HFFc6 (cell line): ENCODE measurements at places on chromosomes 7 and 10. TPM values are rescaled to one million over a fixed set of nuclear protein-coding genes. Genes with fewer than 3 reads are reported as not detected.

Gene AKR1C4
- not detected in 3 replicates for total RNA-seq

Gene GPNMB
- total RNA-seq: 18.4 to 44.1 TPM (median 22.6 TPM) in 3 replicates

Gene TFPI2
- 34.9 to 85.6 TPM (median 56.0 TPM) in 3 replicates for total RNA-seq

Gene CCM2
- total RNA-seq: 46.2 to 57.8 TPM (median 52.1 TPM) in 3 replicates

Gene IFIT1
- 36.7 to 49.8 TPM (median 45.5 TPM) in 3 replicates for total RNA-seq

Gene DENND11
- 2.8 to 3.8 TPM (median 3.1 TPM) in 3 replicates for total RNA-seq

GRCh38 chr10:91682912-91683311, 50.0 kb upstream of the PPP1R3C start:
- DNase-seq: no peak

DNA sequence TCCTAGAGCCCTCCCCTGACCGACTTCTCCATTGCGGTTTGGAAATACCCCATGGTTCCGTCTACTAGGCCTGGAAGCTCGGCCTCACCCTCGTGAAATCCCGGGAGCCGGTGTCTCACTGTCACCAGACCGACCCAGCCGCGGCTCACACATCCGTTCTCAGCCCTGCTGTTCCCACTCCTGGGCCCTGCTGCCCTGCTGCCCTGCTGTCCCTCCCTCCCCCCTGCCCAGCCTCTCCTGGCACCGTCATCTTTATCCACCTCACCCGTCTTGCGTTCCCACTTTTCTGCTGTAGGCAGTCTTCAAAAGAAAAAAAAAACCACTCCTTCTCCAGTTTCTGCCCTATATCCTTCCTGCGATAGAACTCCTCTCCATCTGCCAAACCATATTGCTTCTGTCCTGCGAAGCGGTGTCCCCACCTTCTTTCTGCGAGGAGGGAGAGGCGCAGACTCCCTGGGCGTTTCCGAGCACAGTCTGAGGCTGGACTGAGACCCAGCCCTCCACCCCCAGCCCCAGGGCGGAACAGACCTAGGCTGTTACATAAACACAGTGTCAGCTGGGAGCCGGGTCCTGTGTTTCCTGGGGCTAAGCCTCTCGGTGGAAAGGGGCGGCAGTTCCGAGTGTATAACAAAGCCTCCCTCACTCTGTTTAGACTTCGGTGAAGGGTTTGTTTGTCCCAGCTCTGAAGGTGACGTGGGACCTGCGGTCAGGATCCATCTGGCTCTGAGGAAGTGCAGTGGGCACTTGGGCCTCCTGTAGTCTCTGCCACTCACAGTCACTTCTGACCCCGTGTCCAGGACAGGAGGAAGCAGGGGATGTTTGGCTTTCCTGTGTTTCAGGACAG, 2.8 kb downstream of the AGAP3 start:
- peak; percentile 70 for DNase-seq

DNA sequence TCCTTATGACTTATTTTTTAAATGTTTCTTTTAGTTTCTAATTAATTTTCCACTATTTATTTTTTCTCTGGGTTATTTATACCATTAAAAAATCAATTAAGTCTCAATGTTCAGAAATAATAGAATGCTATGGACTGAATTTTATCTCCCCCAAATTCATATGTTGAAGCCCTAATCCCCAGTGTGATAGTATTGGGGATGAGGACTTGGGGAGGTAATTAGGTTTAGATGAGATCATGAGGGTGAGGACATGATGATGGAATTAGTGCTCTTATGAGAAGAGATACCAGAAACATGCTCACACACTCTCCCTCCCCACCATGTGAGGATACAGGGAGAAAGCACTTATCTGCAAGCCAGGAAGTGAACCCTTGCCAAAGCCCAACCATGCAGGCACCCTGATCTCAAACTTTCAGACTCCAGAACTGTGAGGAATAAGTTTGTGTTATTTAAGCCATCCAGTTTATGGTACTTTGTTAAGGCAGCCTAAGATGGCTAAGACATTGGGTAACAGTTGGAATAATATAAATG, 202.6 kb downstream of the MDFIC start:
- no peak for DNase-seq

- peak; percentile 26 for DNase-seq
Measured at GRCh38 chr7:122155566-122155965, 11.5 kb upstream of the AASS start.

DNA sequence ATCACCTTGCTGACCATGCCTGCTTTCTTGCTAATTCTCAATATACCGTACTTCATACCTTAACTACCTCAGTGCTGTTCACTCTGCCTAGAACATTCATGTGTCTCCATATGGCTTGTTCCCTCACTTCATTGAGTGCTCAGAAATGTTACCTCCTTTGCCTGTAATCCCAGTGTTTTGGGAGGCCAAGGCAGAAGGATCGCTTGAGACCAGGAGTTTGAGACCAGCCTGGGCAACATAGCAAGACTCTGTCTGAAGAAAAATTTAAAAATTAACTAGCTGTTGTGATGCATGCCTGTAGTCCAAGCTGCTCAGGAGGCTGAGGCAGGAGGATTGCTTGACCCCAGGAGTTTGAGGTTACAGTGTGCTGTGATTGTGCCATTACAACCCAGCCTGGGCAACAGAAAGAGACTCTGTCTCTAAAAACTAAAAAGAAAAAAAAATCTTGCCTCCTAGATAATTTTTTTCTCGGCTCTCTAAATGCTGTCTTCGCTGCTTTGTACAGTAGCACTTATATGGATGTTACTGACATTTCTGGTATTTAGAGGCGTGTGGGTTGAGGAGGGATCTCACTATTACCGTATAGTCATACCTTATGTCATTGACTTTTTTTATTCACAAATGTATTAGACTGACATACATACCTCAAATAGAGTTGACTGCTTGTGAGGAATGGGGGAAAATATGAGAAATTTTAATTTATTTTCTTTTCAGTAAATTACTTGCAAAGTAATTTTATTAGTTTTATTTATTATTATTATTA, 63.7 kb downstream of the LCOR start:
- no peak for DNase-seq

DNA sequence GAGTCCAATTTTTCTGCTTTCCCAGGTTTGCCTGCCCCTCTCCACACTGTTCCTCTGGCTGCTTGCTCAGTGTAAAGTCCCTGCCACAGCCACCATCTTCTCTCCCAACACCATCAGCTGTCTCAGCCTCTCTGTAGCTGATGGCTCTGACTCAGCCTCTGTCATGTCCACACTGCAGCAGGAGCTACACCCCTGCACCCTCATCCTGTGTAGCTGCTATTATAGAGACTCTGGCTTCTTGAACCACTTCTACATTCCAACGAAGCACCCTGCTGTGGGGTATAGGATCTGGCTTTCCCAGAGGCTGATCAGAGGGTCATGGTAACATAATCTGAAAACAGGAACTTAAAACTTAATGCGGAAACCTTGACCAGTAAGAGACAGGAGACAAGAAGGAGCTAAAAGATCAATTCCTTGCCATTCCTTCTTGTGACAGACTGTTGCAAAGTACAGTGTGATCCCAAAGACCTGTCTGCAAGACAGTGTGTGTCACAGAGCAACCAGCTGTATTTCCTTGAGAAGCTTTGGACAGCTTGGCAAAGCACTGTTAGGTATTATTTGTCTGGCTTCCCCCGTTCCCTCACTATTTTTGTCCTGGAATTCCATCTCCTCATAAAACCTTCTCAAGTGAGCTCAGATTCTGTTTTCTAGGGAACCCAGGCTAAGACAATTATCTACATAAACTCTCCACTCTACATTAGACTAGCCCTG, 42.3 kb downstream of the NRCAM start:
- no peak for DNase-seq
